NCI-H2227 treated with DMSO at 0.1 percent for 48 hours (cell line): ENCODE measurements at places on chromosomes 3 and 15.

GRCh38 chr15:62572797-62573196 is 407.7 kb upstream of the C2CD4B start:
- DNase-seq: no peak

DNA sequence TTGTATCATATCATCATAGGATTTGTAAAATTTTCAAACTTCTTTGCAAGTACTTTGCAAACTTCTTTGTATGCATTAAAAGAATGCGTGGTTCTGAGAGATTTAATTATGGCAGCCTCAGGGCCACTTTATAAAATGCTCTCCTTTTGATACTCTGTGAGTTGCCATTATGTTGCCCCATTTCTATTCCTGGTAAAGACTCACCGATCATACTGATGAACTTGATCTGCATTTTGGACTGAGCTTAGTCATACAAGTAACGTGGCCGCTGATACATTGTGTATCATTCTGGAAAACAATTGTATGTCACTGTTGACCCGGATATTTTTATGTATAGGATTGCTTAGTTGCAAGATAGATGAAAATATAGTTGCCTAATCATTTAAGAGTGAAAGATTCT is 38.8 kb downstream of the AKAP13 start:
- DNase-seq: no peak

GRCh38 chr3:170414202-170414663 is 4.4 kb upstream of the CLDN11 start:
- DNase-seq: peak; percentile 60

DNA sequence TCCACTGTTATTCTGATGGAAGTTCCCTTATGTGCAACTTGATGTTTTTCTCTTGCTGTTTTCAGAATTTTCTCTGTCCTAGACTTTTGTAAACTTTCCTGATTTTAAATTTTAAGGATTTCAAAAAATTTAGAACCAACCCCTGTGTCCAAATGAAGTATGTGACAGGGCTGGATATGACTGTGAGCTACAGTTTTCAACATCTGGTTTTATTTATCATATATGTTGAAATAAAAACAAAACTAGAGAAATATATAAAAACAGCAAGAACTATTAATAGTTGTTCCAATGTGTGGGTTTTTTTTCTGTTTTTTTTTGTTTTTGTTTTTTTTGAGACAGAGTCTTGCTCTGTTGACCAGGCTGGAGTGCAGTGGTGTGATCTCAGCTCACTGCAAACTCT is 47.4 kb upstream of the PSMD6 start:
- no peak for DNase-seq

DNA sequence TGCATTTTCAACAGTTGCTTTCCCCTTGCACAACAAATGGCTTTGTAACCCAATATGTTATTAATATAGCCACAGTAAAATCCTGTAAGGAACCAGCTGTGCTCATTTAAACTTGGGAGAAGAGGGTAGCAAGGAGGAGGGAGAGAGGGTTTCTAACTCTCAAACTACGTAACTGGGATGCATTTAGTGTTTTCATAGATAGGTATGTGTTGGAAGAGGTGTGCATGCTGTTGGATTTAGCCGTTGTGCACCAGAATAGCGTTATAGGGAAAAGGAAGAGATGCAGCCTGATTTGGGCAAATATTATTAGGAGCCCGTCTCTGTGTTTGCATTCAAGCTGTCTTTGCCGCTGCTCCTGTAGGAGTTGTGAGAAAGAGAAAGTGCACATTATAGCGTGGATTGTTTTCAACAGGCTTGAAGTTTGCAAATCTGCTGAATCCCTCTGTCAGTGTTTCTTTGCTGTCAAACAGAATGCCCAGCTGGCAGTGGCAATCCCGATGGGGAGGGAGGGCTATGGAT is 39.4 kb downstream of the ARPP21 start:
- DNase-seq: no peak

DNA sequence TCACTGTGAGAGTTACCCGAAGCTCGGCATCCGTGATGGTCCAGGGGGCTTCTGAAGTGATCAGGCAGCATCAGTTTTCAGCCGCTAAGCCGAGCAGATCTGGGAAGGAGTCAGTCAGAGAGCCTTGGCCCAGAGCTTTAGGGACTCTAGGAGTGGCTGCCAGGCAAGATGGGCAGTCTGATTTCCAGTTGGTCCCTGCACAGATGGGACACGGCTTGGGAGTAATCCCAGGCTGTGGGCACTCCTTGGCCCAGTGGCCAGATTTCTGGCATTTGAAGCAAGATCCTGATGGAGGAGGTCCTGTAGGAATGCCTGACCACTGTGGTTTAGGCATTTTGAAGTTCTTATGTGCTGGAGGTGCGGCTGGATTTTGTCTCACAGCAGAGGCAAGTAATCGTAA is 10.5 kb upstream of the IP6K2 start:
- DNase-seq: no peak

- DNase-seq: peak; percentile 23
Observed at GRCh38 chr3:128051459-128051836, 789 bp upstream of the SEC61A1 start.
